ENCODE measurements at places on chromosomes 2 and 18.

DNA sequence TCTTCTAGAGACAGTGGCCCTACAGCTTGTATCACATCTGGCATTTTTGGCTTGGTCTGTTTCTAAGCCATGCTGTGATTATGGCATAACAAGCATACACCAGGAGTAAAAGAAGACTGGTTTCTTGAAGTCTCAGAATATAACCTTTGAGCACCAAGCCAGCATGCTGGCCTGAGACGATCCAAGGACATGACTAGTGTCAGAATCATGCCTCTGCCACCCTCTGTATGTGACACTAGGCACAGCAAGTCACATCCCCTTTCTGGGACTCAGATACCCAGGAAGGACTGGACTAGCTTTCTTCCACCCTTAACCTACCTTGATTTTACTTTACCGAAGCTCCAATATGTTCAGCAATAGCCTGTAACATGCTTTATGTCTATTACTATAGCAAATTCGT lies 345.5 kb downstream of the SETBP1 start:
- peak; percentile 21 for DNase-seq

GRCh38 chr2:40421631-40422297 lies 30.1 kb downstream of the SLC8A1 start:
- DNase-seq, result no peak

- no peak for DNase-seq
These were observed 30.3 kb upstream of the ZSWIM2 start for GRCh38 chr2:186879312-186879711.

GRCh38 chr2:126776692-126777619 lies 121.0 kb downstream of the GYPC start:
- no peak for DNase-seq

Measured in NCI-H1417 (cell line).